ENCODE measurements at places on chromosomes 6 and 20. TPM values are rescaled to one million over a fixed set of nuclear protein-coding genes. Genes with fewer than 3 reads are reported as not detected.

The TREM1 gene
- 0.17 TPM for total RNA-seq

The ELOVL5 gene
- 69.5 TPM for total RNA-seq

The MEP1A gene
- not detected for total RNA-seq

The TPBG gene
- total RNA-seq: 36.5 TPM

The EMILIN3 gene
- 0.43 TPM for total RNA-seq

The OR2B6 gene
- not detected for total RNA-seq

The WASF1 gene
- 10.0 TPM for total RNA-seq

The SLC26A8 gene
- 0.08 TPM for total RNA-seq

The CST4 gene
- not detected for total RNA-seq

The CTCFL gene
- not detected for total RNA-seq
